ENCODE measurements at places on chromosomes 6 and 20. TPM values are rescaled to one million over a fixed set of nuclear protein-coding genes. Genes with fewer than 3 reads are reported as not detected.

GRCh38 chr6:108801366-108801765 lies 46.9 kb upstream of the ARMC2 start:
- DNase-seq = no peak

DNA sequence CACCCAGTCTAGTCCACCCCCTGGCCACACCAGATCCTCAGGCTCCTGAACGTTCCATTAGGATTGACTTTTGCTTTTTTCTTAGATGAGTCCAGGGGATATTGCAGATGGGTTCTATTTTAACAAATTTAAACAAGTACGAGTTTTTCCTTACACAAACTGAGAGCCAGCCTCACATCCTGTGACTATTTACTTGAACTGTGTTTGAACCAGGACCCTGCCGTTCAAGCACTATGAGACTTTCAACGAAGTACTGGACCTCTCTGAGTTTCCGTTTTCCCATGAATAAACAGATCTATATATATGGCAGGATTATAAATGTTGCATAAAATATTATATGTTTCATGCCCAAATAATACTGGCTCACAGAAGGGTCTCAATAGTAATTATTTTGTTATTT lies 1.4 kb upstream of the METTL24 start:
- DNase-seq = no peak

DNA sequence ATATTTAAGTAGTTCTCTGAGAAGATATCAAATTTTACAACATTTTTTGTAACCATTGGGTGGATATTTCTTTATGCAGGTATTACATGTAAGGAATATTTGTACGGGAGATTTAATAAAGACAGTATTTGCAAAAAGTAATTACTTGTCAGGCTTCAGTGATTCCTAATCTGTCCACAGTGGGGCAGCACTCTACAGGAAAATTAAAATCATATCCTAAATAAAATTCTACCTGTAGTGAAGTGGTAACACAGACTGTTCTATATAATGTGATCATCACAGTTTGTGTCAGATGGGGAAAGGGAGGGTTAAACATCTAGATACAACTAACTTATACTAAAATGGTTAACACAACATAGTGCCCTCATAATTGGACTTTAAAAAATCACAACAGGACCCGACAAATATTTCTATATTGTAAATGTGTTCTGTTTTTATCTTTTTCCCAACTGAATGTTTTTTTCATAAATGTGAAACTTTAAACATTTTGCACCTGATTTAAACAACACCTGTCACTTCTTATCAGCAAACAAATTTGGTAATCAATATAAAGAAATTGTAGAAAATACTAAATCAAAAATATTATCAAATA lies 145.6 kb upstream of the MANEA start:
- DNase-seq = peak; percentile 24

The CHRNA4 gene
- not detected for total RNA-seq

GRCh38 chr20:22560817-22561216 lies 23.6 kb downstream of the FOXA2 start:
- no peak for DNase-seq

The MLN gene
- not detected for total RNA-seq

The ALDH8A1 gene
- 0.12 TPM for total RNA-seq

- no peak for DNase-seq
Observed at GRCh38 chr20:56274156-56274555, 25.6 kb downstream of the MC3R start.

DNA sequence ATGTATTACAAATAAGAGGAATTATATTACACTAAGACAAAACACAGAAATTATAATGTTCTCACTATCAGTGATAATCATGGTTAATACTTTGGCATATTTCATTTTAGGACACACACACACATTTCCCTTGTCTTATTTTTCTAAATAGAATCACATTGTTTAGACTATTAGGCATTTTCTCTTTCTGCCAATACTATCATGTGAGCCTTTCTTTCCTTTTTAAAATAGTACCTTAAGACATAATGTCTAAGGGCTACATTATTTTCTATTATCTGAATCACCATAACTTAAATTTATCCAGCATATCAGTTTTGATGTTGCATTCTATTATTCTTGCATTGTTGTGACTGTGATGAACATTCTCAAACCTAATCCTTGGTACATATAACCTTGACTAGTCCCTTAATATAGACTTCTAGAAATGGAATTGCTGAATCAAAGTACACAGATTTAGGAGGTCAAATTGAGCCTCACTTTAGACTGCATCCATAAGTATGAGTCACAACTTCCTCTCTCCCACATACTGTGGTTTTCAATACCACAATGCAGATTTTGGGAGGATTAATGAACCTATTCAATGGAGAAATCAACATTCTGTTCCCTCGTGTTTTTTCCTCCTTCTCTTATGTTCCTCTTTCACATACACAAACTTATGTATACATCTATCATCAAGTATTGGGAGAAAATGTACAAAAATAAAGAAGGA lies 212.6 kb downstream of the MOXD1 start:
- DNase-seq = peak; percentile 89

GRCh38 chr20:59690101-59690500 lies 85.8 kb downstream of the PHACTR3 start:
- DNase-seq = no peak

DNA sequence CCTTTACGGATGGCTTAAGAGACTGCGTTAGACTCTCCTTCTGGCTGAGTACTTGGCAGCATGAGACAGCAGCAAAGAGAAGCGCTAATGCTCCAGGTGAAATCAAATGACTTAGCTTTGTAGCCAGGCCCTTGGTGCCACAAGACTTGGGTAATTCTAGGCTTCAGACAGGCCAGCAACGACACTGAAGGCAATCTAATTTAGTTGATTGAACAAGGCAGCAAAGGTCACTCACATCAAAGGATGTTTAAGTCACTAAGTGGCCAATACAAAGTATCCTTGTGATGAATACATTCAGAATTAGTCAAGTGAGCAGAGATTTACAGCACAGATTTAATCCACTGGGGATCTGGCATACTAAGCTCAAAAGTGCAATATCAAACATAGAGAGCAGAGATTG lies 113.2 kb downstream of the FAM83B start:
- DNase-seq = no peak

DNA sequence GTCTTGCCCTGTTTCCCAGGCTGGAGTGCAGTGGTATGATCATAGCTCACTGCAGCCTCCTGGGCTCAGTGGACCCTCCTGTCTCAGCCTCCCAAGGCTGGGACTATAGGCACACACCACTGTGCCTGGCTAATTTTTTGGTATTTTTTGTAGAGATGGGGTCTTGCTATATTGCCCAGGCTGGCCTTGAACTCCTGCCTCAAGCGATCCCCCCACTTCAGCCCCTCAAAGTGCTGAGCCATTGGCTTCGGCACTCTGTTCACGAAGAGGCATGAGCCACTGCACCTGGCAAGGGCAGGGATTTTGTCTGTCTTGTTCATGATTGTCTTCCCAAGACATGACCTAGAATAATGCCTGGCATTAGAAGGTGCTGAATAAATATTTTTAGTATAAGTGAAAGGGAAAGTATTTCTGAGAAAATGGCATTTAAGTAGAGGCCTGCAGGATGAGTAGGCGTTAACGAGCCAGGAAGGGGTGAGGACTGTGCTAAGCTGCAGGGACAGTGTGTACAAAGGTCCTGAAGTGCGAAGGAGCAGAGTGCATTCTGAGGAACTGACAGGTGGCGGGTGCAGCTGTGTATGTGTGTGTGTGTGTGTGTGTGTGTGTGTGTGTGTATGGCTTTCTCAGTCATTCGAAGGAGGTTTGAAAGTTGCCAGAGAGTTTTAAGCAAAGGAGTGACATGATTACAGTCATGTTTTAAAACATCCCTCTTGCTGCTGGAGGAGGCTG lies 43.0 kb downstream of the VEGFA start:
- no peak for DNase-seq

DNA sequence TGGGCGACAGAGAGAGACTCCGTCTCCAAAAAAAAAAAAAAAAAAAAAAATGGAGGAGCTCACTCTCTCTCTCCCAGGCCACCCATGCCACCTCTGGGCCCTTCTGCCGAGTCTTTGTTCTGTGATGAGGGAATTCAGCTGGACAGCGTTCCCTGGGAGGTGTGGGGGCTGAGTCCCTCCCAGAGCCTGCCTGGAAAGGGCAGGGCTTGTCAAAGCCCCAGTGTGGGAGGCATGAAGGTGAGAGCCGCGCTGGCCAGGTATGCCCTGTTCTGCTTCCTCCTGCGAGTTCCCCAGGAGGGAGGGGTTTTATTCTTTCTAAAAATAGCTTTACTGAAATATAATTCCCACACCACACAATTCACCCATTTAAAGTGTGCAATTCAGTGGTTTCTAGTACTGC lies 69.6 kb downstream of the TMEM242 start:
- DNase-seq = no peak

DNA sequence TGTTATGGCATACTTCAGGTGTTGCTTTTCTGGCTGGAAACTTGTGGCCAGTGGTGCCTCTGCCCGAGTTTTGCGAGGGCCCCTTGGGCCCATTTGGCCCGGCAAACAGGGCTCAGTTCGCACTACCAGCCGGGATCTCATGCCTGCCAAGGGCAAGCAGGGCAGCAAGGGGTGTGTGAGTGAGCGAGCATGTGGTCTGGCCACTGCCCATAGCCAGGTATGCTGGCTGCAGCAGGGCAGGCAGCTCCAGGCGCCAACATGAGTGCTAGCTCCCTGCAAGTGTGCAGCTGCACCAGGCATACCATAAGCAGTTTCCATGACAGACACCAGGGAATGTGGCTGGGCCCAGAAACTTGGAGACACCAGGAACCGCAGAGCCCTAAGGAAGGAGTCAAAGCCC lies 389.5 kb downstream of the NKAIN2 start:
- no peak for DNase-seq

DNA sequence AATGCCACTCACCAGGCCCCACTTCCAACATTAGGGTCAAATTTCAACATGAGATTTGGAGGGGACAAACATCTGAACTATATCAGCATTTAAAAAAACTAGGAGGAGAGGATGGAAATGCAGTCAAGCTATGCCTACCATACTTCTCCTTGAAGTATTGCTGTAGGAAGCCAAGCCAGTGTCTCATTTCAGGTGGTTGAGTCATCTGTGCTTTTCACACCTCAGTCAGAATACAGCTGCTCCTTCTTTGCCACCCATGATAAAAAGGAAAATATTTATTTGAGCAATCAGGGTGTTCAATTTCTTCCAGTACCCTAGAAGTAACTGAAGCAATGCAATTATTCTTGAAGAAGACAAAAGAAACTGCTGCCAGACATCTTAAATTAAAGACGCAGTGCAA lies 47.0 kb upstream of the EEF1E1 start:
- no peak for DNase-seq

- DNase-seq = peak; percentile 44
Observed at GRCh38 chr20:38337561-38338140, 8.6 kb upstream of the LBP start.

The ADTRP gene
- 0.48 TPM for total RNA-seq

The LRFN2 gene
- total RNA-seq = not detected

DNA sequence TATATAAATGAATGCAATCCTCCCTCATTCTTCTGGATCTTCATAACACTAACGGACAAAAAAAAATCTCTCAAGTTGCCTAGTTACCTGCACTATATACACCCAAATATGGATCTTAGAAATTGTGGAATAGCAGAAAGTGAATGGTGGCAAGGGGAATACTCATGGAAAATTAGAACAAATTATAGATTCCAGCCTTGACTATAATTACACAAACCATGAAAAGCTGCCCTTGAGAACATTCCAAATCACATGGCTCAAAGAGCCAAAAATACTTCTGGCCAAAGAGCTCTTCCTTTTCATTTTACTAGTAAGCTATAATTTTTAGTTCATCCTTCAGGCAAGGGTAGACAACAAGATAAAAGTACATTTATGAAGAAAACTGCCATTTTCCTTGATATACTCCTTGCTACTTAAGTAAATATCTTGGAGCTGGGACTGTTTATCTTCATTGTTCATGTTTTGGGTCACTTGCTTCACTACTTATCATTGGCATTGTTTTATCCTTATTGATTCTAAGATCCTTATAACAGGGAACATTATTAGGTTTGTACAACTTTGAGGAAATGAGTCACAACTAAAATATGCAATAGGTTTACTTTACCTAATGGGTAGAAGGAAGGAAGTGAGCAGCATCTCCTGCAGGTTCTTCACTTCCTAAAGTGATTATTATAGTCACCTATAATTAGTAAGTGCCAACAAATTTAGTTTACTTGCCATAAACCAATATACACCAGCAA lies 6.4 kb upstream of the MTRES1 start:
- no peak for DNase-seq

The THEMIS gene
- total RNA-seq = not detected

DNA sequence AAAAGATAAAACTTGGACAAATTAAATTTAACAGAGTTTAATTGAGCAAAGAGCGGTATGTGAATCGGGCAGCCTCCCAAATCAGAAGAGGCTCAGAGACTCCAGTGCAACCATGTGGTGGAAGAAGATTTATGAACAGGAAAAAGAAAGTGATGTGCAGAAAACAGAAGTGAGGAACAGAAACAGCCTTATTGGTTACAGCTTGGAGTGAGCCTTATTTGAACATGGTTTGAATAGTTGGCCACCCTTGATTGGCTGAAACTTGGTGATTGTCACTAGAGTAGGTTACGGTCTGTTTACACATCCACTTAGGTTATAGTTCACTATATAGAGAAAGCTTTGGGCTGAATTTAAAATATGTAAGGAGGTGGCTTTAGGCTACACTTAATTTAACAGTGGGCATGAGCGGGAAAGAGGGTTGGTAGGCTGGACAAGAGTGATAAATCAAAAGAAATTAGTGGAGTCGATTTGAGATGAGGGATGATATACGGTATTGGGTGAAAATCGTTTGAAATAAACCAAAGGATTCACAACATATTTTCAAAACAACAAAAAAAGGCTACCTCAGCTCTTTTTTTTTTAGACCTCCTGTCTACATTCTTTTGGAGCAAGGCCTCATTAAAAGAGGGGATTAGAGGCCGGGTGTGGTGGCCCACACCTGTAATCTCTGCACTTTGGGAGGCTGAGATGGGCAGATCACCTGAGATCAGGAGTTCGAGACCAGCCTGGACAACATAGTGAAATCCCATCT lies 84.3 kb upstream of the PREP start:
- DNase-seq = no peak

Measured in RPMI7951 (cell line).